AG04449 (cell line): ENCODE measurements at places on chromosomes 7 and 10.

- no peak for DNase-seq
Observed at GRCh38 chr7:123944395-123944794, 19.4 kb downstream of the SPAM1 start.

DNA sequence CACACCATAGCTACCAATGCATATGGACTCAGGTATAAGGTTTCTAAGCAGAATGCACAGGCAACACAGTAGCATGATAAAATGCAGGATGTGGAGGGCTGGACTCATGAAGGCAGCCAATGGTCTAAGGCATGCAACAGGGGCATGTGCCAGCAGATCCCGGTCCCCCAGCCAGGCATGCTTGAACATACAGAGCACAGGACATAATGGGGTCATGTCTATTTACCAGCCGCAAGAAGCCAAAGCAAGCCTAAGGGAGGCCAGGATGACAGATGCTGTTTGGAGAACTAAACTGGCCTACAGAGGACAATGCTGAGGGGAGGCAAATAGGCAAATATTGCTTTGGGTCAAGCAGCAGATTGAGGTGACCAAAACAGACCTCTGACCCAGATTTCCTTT is 60.0 kb upstream of the PDLIM1 start:
- no peak for DNase-seq

GRCh38 chr10:77087366-77087765 is 550.2 kb downstream of the KCNMA1 start:
- DNase-seq, result no peak

DNA sequence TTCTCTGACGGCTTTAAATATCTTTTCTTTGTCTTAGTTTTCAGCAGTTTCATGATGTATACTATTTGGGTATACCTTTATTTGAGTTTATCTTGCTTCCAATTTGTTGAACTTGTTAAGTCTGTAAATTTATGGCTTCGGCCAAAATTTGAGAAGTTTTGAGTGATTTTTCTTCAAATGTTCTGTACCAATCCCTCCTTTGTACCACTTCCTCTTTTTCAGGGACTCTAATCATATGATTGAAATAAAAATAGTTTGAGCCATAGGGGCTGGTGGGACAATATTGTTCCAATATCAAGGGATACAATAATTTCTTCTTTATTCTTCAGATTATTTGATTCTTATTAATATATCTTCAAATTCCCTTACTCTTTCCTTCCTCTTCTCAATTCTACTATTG is 43.1 kb upstream of the CTTNBP2 start:
- DNase-seq, result no peak

DNA sequence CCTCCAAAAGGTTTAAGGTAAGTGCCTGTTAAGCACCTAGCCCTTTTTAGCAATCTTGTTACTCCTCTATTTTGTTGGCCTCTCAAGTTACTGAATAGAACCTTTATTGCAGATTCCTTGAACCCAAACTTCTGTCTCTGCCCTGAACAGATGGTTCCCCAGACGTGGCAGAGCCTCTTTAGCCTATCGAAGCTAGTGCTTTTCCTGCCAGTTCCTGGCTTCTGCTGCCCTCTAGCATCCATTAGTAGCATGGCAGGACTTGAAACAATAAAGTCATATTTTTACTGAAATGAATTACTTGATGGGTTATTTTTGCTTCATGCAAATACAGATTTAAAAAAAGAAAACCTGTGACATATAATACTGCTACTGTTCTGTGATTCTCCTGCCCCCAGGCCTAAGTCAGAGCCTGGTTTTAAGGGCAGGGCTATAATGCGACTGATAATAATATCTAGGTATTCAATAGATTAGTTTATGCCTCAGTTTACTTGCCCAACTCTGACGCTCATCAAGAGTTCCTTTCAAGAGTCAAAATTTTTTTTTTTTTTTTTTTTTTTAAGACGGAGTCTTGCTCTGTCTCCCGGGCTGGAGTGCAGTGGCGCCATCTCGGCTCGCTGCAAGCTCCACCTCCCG is 84.3 kb upstream of the PHF14 start:
- peak; percentile 2 for DNase-seq

GRCh38 chr7:92010215-92010614 is 69.6 kb downstream of the AKAP9 start:
- no peak for DNase-seq

DNA sequence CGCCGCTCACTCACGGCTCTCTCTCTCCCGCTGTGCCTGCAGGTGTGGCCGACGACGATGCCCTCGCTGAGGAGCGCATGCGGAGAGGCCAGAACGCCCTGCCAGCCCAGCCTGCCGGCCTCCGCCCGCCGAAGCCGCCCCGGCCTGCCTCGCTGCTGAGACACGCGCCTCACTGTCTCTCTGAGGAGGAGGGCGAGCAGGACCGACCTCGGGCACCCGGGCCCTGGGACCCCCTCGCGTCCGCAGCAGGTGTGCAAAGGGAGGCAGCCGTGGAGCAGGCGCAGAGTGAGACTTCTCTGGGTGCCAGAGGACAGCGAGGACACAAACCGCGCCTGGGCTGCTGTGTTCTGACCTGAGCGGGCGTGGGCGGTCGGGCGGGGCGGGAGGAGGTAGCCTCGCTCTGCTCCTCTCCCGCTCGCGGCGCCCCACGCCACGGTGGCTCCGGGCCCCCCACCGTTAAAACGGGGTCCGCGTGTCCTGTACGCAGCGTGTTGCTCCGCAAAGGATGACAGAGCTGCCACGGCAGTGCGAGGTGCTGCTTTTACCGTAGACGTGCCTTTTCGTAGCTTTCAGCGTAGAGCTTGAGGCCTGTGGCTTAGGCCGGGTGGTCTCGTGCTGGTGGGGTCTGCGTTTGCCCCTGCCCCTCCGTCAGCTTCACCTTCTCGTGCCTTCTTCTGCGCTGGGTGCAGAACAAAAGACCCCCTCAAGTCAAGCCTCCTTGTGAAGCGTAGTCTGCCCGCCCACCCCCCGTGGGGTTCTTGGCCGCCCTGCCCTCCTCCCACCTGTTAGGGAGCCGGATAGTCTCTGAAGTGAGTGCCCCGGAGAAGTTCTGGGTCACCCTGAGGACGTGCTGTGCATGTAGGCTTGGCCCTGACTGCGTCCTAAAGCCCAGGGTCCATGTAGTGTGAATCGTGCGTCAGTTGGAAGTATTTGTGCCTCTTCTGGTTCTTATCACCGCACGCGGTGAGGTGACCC is 73.2 kb downstream of the DNAJB6 start:
- no peak for DNase-seq

- DNase-seq, result no peak
Observed at GRCh38 chr7:66905278-66905677, 15.7 kb upstream of the TMEM248 start.

GRCh38 chr7:85294176-85294575 is 107.3 kb upstream of the SEMA3D start:
- DNase-seq, result no peak

GRCh38 chr10:17175551-17175950 is 25.9 kb downstream of the TRDMT1 start:
- DNase-seq, result no peak

GRCh38 chr10:48279081-48279751 is 4.7 kb upstream of the FRMPD2 start:
- no peak for DNase-seq

- DNase-seq, result no peak
Observed at GRCh38 chr7:4040109-4040928, 641.8 kb upstream of the FOXK1 start.

GRCh38 chr7:30923009-30923773 is 11.5 kb downstream of the AQP1 start:
- no peak for DNase-seq

DNA sequence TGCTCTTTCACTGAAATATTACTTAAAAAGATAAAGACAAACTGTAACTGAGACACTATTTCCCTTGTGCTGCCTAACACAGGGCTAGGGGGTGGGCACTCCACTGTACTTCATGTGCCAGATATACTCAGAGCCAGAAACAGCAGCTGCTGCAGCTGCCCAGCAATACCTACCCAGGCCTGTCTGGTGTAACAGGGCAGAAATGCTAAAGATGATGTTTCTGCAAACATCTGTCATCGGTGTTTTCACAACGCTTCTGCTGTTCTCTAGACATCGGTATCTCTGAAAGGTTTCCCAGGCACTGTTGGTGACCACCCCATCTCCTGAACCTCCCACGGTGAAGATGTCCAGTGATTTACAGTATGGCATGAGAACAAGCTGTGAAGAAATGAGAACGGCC is 42.7 kb downstream of the LAMB1 start:
- no peak for DNase-seq

DNA sequence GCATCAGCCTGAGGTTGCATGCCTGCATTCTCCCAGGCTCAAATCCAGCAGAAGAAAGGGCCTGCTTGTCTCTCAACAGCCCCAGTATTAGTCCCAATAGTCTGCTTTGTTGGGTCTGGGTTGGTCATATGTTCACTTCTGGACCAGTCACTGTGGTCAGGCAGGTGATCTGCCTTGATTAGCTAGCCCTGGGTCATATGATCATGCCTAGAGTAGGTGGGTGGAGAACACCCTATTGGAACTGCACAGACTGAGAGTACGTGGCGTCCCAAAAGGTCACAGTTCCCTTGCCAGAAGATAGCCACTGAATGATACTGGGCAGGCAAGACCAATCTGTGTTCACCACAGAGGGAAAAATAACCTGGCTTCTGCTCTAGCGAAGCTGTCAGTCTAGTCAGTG is 80.1 kb downstream of the SH2D4B start:
- no peak for DNase-seq

DNA sequence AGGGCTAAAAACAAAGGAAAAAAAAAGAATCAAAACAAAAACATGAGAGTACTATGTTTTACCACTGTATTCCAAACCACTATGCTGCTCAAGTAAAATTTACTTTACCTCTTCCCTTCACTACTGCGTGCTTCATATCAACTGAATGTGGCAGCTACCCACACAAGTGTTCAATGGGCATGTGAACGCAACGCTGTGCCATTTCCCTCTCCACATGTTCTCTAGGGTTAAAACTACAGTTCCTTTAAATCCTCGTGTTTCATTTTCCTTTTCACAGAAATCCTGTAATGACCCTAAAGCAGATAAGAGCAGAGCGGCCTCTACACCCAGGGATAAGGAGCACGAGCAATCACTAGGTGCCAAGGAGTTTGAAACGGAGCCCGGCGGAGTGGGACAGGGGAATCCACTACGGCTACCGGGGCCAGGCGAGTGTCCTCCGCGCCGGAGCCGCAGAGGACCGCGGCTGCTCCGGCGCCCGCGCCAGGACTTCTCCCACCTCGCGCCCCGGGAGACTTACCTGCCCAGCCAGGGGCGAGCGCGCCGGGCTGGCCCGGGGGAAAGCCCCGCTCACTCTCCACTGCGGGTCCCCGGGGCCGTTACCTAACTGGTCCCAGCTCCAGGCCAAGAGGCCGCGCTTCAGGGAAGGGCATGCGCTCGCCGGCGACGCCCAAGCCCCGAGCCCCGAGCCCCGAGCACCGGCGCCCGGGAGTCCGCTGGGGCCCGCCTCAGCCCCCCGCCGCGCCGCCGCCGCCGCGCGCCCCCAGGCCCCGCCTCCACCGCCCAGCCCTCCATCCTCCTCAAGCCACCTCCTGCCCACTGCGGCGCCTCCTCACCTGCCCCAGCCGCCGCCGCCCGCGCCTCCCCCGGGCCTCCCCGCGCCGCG is 711 bp downstream of the NAMPT start:
- DNase-seq, result no peak

- DNase-seq, result peak; percentile 47
Observed at GRCh38 chr7:48421357-48421756, 250.1 kb downstream of the ABCA13 start.

- no peak for DNase-seq
Observed at GRCh38 chr7:85081392-85081791, 105.5 kb downstream of the SEMA3D start.

GRCh38 chr10:104446151-104446550 is 92.5 kb downstream of the CFAP58 start:
- DNase-seq, result no peak

GRCh38 chr7:68706291-68706690 is 892.0 kb upstream of the AUTS2 start:
- DNase-seq, result peak; percentile 94

- no peak for DNase-seq
Observed at GRCh38 chr7:106022193-106022821, 59.2 kb downstream of the CDHR3 start.

- peak; percentile 46 for DNase-seq
Observed at GRCh38 chr10:112461029-112461887, 14.2 kb downstream of the VTI1A start.

- DNase-seq, result no peak
Observed at GRCh38 chr7:94374231-94374630, 20.5 kb upstream of the COL1A2 start.

GRCh38 chr7:99473315-99473596 is 566 bp downstream of the ZNF789 start:
- peak; percentile 52 for DNase-seq

DNA sequence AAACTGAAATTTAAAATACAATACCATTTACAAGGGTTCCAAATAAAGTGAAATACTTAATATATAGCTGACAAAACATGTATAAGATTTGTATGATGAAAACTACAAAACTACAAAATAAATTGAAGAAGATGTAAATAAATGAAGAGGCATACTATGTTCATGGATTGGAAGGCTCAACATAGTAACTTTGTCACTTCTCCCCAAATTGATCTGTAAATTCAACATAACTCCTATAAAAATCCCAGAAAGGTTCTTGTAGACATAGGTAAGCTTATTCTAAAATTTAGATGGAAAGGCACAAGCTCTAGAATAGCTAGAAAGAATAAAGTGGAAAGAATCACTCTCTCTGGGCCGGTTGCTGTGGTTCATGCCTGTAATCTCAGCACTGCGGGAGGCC is 24.2 kb upstream of the NFKB2 start:
- DNase-seq, result no peak

DNA sequence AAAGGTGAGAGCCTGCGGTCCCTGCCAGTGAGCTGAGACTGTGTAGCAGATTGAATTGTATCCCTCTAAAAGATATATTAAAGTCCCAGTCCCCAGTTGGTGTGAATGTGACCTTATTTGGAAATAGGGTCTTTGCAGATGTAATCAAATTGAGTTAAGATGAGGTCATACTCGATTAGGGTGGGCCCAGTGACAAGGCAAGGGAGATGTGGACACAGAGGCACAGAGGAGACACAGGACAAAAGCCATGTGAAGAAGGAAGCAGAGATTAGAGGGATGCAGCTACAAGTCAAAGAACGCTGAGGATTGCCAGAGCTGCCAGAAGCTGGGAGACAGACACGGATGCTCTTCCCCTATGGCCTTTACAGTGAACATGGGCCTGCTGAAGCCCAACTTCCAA is 104.3 kb downstream of the CLEC2L start:
- DNase-seq, result no peak

GRCh38 chr7:143909863-143910262 is 7.9 kb upstream of the TCAF1 start:
- DNase-seq, result no peak

- DNase-seq, result peak; percentile 98
Observed at GRCh38 chr7:41955893-41956675, 253.2 kb upstream of the INHBA start.

- DNase-seq, result no peak
Observed at GRCh38 chr7:75916259-75916658, 1.3 kb downstream of the POR start.

DNA sequence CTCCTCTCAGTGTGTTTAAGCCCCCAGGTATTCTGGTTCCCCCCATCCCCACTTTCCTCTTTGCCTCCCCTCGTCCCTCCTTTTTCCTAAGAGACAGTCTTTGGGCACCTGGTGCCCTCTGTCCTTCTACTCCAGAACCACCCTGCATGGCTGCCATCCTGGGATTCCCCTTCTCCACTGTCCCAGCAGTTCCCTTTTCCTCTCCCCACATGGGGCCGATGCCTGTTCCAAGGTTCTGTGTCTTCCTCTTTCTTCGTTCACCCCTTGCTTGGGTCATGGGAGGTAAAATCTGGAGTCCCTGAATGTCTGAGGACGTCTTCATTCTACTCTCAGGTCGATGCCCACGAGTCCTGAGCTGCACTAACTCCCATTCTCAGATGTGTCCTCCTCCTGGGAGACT is 120.8 kb downstream of the TAX1BP1 start:
- no peak for DNase-seq
